ENCODE measurements at places on chromosomes 11 and 22.

GRCh38 chr11:14687943-14688627, 44.5 kb downstream of the PDE3B start:
- no peak for DNase-seq

DNA sequence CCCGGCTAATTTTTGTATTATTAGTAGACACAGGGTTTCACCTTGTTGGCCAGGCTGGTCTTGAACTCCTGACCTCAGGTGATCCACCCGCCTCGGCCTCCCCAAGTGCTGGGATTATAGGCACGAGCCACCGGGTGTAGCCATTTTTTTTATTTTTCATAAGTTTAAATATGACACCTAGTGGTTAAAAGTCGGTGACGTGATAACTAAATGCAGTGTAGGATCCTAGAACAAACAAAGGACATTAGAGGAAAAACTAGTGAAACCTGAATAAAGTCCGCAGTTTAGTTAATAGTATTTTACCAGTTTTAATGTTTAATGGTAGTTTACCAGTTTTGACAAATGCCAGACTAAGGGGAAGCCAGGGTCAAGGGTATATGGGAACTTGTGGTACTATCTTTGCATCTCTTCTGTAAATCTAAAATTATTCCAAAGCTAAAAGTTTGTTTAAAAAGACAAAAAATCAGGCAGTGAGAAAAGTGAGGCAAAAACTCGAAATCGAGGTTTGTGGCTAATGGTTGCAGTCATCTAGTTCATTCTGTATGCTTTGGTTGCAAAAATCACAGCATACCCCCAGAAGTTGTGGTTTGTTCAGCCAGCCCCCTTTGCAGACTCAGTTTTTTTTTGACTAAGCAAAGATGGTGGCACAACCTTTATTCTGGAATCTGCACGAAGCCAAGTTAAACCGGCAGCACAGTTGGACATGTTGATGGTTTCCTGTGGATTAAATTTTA, 29.6 kb downstream of the TOM1 start:
- no peak for DNase-seq

DNA sequence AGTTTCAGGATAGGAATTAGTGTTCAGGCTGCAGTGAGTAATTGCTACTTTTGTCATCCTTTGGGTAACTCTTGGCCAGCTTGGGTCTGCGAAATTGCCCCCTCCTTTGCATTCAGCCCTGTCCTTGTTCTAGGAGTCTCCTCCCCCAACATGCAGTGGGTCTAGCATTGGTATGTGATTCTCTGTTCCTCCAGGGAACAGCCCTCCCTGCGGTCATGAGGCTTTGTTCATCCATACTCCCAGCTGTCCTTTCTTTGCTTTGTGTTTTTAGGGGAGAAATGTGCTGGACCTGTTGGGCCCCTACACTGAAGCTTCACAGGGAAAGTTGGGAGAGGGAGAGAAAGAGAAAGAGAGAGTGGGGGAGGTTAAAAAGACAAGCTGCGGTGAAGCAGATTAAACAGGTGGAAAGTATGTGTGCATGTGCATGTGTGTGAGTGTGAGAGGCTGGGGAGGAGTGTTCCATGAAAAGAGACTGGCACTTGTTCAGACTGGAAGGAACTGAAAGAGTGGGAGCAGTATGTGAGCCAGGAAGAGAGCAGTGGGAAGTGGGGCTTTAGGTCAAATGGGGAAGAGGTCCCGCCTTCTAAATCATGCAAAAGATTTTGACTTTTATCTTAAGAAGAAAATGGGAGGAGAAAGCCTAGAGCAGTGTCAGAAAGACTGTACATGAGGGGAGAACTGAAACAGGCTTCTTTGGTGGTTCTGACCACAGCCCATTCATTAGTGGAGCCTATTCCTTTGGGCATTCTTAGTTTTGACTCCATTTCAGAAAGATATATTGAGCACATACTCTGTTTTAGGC, 17.9 kb upstream of the SESN3 start:
- no peak for DNase-seq

- DNase-seq = no peak
Observed at GRCh38 chr11:72939031-72939430, 124.8 kb downstream of the ATG16L2 start.

- no peak for DNase-seq
Observed at GRCh38 chr22:23256171-23256932, 76.0 kb downstream of the BCR start.

DNA sequence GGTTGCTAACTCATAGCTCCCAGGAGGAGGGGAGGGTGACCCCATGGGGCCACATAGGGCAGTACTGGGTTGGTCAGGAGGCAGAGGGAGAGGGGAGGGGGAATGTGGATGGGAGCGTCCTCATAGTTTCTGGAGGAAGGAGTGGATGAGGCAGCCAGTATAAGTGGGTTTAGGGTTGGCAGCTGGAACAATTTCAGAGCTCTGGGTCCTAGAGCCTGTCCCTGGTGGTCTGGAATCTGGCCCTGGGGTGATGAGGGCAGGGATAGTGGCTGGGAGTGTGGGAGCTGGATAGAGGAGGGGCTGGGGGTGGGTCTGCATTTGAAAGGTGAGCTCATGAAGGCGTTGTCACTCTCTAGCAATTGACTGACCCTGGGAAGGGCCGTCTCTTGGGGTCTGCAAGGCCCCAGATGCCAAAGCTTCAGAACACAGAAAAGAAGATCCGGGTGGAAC, 5.3 kb upstream of the MRGPRG start:
- no peak for DNase-seq

Measured in NCI-H146 (cell line).